ENCODE measurements at places on chromosomes 11 and 22.

GRCh38 chr11:72764503-72764902 lies 12.3 kb upstream of the ARAP1 start:
- peak; percentile 60 for DNase-seq

- DNase-seq = no peak
Measured at GRCh38 chr11:126426106-126426505, 70.6 kb downstream of the ST3GAL4 start.

GRCh38 chr22:37619991-37620390 lies 11.4 kb downstream of the GGA1 start:
- DNase-seq = no peak

- DNase-seq = no peak
Measured at GRCh38 chr11:22478169-22478568, 140.0 kb downstream of the SLC17A6 start.

GRCh38 chr22:38739300-38740055 lies 16.3 kb downstream of the SUN2 start:
- DNase-seq = no peak

- DNase-seq = no peak
Measured at GRCh38 chr22:19177164-19178064, 1.1 kb downstream of the SLC25A1 start.

DNA sequence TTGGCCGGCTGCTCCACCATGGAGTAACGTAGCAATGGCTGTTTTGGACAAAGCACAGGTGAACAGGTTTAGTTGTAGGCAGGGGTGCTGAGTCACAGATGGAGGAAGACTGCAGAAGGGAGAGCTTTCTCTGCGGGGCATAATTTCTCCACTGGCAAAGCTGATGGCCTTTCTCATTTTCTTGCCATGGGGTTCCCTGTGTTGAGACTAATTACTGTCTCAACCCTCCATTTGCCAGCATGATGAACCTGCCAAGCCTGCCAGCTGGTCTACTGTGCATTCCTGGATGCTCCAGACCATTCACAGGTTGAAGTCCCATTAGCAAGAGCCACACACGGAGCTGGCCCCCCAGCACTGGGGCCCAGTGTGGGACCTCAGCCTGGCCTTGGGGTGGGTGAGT lies 202.4 kb downstream of the BARX2 start:
- DNase-seq = no peak

DNA sequence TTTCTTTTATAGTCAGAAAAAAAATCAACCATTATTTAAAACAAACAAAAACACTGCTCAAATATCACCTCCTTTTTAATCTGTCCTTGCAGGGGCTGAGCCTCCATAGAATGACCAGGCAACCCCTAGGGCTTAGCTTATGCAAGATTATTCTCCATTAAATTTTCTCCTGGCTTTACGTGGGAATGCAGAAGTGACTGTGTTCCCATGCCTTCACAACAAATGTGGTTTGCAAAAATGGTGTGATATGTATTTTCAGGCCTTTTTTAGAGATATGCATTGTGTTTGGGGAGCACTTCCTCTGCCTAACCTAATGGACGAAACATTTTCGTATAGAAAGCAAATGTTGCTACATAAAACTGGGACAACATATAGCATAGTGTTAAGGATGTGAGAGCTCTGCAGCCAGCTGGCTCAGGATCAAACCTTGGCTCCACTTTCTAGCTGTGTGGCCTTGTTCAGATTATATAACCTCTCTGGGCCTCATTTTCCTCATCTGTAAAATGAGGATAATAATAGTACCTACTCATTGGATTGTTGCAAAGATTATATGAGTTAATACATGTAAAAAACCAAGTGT lies 82.6 kb downstream of the PARVA start:
- no peak for DNase-seq

DNA sequence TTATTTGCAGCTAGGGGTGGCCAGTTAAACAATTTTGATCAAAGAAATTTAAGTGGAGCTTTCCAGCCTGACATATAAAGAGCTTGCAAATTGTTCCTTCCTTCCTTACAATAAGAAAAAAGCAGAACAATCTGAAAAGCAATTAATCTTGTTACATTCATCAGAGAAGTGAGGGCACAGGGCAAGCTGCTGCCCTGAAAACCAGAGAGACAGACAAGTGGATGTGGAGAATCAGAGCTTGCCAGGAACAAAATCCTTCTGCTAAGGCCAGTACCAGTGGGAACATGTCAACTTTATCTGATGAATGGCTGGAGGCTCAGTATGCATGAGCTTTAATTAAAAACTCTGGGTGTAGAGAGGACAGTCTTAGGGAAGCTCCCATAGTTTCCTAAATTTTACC lies 8.8 kb downstream of the CCDC179 start:
- DNase-seq = no peak

GRCh38 chr11:58513747-58514367 lies 6.0 kb upstream of the OR5B21 start:
- peak; percentile 0 for DNase-seq

GRCh38 chr11:746289-747157 lies 741 bp upstream of the TALDO1 start:
- no peak for DNase-seq

- no peak for DNase-seq
Measured at GRCh38 chr11:94511932-94512781, at the start of gene C11orf97. Gene C11orf97, plus strand, starts transcription at chr11:94512461. Its CDS starts 68 bp downstream, at chr11:94512529.

- no peak for DNase-seq
Measured at GRCh38 chr22:27596133-27596870, 205.3 kb downstream of the MN1 start.

DNA sequence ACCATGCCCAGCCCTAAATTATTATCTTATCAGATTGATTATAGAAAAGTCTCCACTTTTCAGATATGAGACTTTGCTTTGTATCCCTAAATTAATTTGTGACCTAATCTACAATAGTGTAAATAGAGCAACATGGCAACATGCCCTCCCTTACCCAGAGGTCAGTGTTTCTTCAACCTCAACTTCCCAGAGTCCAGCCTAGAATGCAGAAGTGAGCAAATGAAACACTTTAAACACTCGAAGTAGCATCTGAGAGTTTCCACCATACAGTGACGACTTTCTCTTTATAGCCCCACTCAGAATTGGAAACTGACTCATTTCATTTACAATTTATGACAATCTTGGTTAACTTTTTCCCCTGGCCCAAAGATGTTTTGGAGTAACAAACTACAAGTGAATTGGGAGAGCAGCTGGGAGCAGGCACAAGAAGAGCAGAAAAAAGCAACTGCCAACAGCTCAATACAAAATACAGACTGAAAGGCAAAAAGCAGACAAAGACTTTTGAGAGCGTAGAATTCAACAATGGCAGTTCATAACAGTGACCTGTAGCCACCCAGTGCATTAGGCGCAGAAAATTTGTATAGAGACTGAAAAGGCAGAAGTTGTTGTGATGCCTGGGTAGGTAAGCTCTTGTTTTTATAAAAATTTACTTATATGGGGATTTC lies 10.1 kb upstream of the BLID start:
- no peak for DNase-seq

- no peak for DNase-seq
Measured at GRCh38 chr22:44192098-44192815, 11.5 kb downstream of the PARVG start.

- peak; percentile 96 for DNase-seq
Measured at GRCh38 chr11:75639762-75640181, 29.1 kb downstream of the MAP6 start.

Measured in NCI-H524 treated with DMSO at 0.1 percent for 48 hours (cell line).